ENCODE measurements at places on chromosomes 7 and 10.

GRCh38 chr10:95877881-95878280 lies 29.9 kb upstream of the CC2D2B start:
- DNase-seq, result no peak

GRCh38 chr7:115603416-115603815 lies 427.1 kb downstream of the TFEC start:
- DNase-seq, result no peak

GRCh38 chr10:33460505-33461294 lies 126.2 kb upstream of the NRP1 start:
- DNase-seq, result no peak

DNA sequence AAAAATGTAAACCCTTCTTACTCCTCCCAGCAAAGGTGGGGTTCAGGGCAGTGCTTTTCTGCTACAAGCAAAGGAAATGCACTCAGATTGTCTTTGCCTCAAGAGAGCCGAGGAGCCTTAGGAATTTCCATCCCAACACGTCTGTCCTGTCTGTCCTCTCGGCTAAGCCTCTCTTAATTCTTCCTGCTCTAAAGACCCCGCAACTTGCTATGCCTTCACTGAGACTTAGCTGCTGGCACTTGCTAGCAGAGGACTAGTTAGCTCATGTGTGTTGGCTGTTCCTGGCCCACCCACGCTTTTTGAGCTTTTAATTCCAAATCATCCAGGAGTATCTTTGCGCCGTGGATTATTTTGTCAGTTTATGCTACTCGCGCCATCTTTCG lies 481 bp upstream of the NPM3 start:
- no peak for DNase-seq

- no peak for DNase-seq
Observed at GRCh38 chr7:80095545-80095944, 39.1 kb upstream of the GNAI1 start.

DNA sequence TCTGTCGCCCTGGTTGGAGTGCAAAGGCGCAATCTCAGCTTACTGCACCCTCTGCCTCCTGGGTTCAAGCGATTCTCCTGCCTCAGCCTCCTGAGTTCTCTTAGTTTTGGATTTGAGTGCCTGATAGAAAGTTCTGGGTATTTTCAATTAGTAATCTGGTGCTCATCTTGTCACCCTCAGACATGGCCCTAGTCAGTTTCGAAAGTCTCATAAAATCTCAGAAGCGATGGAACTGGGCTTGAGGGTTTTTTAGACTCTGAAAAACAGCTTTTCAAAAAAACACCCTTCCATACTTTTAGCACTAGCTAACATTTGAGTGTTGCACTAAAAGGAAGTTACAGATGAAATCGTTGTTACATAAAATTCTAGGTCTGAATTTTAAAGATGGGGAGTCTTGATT lies 9.4 kb upstream of the PIP4K2A start:
- DNase-seq, result no peak

DNA sequence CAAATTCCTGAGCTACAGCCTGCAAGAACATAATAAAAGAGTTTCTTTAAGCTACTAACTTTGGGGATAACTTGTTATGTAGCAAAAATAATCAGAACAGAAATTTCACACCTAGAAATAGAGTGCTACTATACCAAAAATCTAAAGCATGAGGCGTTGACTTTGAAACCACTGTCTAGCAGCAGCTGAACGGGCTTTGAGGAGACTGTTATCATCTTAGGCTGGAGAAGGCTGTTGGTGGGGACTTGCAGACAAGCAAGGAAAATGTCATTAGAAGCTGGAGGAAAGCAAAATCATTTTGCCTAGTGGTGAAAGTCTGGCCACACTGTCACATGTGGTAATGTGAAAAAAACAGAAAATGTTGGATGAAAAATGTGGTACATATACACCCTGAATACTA lies 48.4 kb upstream of the ST8SIA6 start:
- no peak for DNase-seq

DNA sequence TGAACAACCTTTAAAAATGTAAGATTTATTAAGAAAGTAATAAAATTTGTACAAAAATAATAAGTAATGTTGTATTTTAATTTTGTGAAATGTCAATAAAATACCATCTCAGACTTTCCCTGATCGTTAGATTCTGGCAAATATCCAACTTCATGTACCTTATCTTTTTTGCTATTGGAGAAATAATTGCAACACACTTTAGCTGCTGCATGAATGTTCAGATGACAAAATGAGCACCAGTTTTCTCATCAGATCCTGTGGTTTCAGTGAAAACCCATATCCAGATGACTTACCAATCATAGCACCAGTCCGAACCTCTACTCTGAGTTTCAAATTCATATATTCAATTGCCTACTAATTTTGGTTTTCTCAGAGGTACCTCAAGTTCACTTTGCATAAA lies 69.9 kb downstream of the CASD1 start:
- DNase-seq, result no peak

- no peak for DNase-seq
Observed at GRCh38 chr10:73950155-73950948, 39.4 kb downstream of the PLAU start.

DNA sequence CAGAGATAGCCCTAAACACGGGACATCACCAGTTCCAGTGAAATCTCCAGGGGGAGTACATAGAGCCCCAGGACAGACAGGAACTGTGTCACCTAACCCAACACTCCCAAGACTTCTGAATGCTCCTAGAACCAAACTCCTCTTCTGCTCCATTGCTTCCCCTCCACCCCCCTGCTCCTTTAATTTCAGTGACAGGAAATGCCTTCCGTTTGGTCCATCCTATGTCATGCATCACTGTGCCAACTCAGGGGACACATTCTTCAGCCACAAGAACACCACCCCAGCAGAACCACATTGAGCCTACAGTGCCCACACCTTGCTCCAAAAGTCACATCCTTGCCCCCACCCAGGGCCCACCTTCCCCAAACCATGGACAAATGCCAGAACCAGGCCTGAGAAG lies 100.5 kb downstream of the KCNMA1 start:
- no peak for DNase-seq

GRCh38 chr7:102284891-102285539 lies 1.7 kb upstream of the SH2B2 start:
- DNase-seq, result peak; percentile 49

DNA sequence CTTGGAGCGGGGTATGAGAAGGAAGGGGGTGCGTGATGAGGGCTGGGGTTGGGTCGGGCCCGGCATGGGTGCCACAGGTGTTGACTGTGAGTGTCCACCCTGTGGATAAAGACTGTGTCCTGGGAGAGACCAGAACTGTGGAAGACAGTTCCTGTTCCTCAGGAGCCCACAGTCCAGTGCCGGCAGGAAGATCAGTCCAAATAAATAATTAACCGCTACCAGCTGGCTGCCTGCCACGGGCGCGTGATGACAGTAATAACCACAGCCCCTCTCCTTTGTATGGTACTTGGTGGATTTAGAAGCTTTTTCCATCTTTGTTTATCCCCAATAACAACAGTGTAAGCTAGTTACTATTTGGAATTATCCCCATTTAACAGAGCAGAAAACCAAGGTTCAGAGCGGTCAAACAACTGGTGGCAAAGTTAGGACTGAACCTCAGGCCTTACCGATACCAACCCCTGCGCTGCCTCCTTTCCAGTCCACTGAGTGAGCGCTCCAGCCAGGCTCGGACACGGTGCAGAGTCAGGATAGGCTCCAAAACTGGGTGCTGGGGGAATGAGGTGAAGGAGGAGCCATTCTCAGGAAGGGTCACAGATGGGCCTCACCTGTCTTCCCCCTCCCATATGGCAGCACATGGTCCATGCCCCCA lies 5.1 kb downstream of the ZMIZ1 start:
- no peak for DNase-seq

DNA sequence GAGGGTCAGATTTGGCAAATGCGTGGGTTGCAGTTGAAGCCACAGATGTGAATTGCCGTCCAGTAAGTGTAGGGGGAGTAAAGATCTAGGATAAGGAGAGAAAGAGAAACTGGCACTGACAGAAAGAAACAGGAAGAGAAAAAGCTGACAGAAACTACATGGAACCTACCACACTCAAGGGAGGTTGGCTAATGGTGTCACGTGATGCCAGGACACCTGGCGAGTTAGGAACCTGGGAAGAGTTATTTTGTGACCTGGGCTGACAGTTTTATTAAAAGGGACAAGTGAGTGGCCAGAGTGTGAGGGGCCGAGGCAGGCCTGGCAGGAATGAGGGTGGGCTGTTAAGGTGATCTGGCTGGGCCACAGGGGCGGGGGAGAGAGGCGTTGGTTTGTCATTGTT lies 188.7 kb downstream of the ADARB2 start:
- no peak for DNase-seq

DNA sequence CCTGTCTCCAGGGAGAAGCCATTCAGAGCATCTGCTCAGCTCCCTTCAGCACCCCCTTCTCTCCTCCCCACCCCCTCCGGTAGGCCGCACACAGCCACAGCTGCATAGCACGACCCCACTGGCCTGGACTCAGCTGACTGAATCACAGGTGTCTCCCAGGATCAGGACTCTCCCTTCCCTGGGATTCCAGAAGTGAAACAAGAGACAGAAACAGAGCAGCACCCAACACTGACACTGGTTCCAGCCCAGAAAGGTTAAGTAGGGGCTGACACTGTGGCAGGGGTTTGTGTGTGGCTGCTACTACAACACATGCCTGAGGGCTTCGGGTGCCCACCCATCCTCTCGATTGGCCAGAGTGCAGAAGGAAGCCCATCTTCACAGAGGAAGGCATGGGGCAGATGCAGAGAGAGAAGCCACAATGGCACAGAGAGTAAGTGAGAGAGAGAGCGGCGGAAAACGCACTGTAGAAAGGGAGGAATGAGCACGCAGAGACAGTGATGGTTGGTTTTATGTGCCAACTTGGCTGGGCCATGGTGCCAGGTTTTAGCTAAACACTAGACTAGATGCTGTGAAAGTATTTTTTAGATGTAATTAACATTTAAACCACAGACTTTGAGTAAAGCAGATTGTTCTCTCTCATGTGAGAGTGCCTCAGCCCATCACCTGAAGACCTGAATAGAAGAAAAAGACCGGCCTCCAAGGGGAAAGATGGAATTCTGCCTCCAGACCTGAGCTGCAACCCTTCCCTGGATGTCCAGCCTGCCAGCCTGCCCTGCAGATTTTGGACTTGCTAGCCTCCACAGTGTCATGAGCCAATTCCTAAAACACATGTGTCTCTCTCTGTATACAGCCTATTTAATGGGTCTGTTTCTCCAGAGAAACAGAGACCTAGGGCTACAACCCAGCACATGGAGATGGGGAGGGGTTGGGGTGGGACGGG lies 107.5 kb downstream of the GRB10 start:
- no peak for DNase-seq

DNA sequence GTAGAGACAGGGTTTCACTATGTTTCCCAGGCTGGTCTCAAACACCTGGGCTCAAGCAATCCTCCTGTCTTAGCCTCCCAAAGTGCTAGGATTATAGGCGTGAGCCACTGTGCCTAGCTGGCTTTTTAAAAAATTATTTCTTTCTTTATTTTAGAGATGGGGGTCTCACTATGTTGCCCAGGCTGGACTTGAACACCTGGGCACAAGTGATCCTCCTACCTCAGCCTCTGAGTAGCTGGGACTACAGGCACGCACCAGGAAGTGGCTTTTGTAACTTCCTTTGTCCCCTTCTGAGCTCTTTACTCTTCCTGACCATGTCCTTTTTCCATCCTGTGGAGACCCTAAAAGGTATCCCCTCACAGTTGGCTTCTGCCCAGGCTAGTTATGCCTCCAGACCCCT lies 2.1 kb upstream of the MYOZ1 start:
- no peak for DNase-seq

DNA sequence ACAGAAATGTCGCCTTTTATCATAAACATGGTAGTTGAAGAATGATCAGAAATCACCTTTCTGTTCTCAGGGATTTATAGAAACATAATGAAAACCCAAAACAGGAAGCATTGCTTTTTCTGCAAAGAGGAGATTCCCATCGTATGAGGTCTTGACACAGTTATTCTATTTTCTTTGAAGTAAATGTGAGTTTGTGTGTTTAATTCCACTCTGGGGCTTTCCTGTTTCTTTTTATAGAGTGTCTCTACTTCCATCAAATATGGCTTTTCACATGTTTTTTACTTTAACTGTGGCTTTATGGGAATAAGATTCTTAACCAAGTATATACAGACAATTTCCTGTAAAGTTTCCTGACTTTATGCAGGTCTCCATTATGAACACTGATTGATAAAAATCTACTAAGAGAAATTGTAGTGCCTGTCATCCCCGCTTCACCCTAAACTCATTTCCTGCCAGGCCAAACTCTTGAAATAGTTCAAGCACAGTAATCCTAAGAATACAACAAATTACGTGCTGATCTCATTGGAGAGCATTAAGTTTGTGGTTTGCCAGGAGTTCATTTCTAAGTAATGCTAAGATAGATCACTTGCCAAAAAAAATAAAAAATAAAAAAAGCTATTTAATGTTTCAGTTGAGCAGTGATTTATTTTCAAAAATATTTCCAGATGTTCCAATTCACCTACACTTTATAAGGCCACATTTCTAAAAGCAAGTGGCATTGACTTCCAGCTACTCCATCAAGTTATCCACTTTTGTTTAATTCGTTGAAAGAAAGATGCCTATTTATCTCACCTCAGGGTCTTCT lies 52.2 kb upstream of the SEC61G start:
- DNase-seq, result no peak

- DNase-seq, result no peak
Observed at GRCh38 chr7:79787623-79788022, 334.2 kb upstream of the MAGI2 start.

DNA sequence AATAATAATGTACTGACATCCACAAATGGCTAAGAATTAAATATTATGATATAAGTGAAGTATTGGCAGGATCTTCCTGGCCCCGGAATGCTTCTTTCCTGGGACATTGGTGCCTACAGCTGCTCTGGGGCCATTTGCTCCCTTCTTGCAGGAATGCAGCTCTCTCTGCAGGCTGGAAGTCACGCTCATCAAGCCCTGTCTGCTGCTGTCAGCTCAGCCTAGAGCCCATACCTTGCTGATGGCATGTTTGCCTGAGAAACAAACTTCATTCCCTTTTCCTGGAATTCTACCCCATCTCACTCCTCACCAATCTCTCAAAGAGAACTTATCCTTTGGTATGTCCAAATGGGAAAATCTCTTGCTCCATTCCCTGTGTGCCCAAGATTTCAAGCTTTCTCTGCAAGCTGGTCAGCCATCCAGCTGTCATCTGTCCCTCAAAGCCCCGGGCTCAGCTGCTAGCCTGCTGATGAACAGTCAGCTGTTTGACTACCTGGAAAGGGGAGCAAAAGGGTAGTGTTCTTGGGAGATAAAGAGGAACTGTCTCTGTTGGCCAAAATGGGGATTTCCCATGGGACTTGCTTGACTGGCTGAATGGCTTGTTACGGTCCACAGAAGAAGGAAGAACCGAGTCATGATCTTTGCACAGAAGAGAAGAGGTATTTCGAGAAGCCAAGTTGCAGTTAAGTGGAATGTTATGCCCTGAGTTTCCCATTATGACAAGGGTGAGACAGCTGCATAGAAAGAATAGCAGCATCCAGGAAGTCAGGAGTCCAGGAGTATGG lies 12.0 kb upstream of the RASSF4 start:
- peak; percentile 51 for DNase-seq

- no peak for DNase-seq
Observed at GRCh38 chr7:36013246-36014014, 139.6 kb upstream of the EEPD1 start.

DNA sequence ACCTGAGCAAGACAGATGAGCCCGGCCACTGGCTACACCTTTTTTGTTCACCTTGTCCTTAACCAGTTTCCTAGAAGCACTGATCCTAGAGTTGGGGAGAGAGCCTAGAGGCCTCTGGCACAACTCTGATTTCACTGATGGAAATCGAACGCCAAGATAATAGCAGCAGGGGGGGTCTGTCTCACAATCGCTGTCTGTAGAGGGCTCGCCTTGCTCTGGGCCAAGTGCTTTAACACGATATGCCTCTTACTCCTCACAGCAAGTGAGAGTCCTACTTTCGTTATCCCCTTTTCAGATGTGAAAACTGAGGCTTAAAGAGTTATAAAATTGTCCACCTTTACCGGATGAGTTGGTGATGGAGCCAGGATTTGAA lies 472 bp downstream of the RASSF4 start:
- DNase-seq, result no peak

Measured in CD4-positive, alpha-beta T cell treated with Interferon gamma for 1 hour (primary cell).